ENCODE measurements at places on chromosomes 7 and 10.

DNA sequence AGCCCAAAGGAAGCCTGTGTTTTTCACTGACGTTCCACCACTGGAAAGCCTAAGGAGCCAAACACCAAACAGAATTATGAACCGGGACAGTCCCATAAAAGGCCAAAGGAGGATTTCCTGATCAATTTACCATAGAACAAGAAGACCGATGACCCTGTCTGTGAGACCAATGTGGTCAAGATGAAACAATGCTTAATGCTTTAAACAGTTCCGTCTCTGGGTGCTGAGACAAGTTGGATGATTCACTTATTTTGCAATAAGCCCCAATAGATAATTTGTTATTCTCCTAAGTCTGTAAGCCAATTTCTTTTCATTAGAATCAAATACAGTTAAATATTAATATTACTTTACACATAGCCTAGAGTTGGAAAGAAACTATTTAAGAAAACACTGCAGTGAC lies 134.9 kb downstream of the MICU1 start:
- DNase-seq, result no peak

DNA sequence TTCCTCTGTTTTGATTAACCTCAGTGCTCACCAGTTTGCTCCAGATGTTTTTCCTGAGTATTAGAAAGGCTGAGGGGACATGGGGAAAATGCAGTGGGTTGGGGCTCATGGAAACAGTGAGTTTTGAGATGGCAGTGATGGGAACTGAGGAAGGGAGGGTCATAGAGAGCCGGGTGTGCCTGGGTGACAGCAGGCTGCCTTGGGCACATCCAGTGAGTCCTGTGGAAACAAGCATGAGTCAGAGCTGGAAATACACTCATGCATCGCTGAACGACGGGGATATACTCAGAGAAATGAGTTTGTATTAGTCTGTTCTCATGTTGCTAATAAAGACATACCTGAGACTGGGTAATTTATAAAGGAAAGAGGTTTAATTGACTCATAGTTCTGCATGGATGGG lies 202.2 kb downstream of the TMEM178B start:
- no peak for DNase-seq

DNA sequence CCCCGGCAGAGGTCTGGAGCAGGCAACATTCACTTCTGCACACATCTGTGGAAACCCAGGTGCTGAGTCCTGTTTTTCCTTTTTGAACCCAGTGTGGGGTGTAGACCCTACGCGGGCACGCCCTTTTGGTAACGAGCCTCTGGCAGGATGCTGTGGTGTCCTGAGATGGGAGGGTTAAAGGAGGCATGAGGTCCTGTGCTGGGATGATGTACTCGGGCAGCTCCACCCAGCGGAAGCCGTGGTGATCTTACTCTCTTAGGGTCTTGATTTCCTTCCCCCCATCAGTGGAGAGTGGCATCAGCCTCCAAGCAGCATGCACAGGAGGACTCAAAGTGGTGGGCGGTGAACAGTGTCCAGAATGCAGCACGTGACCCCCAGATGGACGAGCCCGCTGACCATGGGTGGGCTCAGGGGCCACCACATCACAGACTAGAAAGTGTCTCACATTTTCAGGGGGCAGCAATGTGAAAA lies 148.6 kb downstream of the DNAJB6 start:
- no peak for DNase-seq

- no peak for DNase-seq
Measured at GRCh38 chr7:147096629-147097028, 980.0 kb downstream of the CNTNAP2 start.

GRCh38 chr10:120541984-120542383 lies 85.0 kb downstream of the PLPP4 start:
- no peak for DNase-seq

- no peak for DNase-seq
Measured at GRCh38 chr10:123567984-123568739, 98.0 kb upstream of the GPR26 start.

- no peak for DNase-seq
Measured at GRCh38 chr7:148084138-148084537, 506.4 kb upstream of the C7orf33 start.

DNA sequence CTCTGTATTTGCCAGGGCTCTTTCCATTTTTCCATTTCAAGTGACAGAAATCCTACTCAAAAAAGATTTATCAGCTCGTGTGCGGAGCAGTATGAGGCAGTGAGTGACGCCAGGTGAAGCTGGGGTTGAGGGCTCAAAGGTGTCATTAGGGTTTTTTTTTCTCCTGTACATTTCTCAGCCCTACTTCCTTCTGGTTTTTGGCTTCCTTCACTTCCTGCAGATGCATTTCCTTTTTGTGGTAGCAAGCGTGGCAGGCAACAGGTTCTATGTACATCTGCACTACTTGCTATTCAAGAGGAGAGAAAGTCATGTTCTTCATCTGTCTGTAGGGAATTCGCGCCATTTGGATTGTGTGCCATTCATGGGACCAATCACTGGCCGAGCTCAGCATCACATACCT lies 52.8 kb upstream of the AOAH start:
- no peak for DNase-seq

- DNase-seq, result no peak
Measured at GRCh38 chr10:93567277-93568104, 1.0 kb downstream of the FFAR4 start.

DNA sequence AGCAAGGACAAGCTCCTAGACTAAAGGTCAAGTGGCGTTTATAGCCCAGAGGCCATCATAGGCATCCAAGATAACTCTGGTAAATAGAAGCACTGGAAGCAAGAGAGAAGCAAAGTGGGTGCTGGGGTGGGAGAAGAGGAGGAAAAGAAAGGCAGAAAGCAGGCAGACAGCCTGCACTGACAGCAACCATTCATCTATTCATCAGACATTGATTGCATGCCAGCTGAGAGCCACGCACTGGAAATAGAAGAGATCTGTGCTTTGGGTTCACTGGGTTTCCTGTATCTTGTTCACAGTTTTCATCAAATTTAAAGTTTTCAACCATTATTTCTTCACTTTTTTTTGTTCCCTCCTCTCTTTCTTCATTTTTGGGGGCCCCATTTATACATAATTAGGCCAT lies 4.7 kb upstream of the SLIT1 start:
- no peak for DNase-seq

- no peak for DNase-seq
Measured at GRCh38 chr10:6579183-6579903, 733 bp downstream of the PRKCQ start.

GRCh38 chr10:72011468-72011867 lies 47.3 kb downstream of the CHST3 start:
- no peak for DNase-seq

DNA sequence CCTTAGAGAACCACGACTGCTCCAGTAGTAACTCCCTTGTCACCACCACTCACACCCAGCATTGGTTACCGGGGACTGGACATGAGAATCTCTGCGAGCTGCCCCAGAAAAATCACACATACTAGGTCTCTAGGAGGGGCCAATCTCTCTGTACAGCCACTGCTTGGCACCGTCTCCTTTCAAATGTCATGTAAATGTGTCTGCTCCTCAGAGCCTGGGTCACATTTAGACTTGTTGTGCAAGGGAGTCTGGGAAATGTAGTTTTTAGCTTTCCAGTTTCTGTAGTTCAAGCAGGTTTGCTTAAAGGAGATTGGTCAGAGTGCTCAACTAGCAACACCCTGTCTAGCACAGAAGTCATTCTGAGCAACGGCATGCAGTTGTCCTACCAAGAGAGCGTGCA lies 60.0 kb downstream of the CHN2 start:
- no peak for DNase-seq

- no peak for DNase-seq
Measured at GRCh38 chr7:117157241-117158209, 165.3 kb downstream of the WNT2 start.

GRCh38 chr10:86688398-86688921 lies 20.1 kb downstream of the LDB3 start:
- DNase-seq, result no peak

DNA sequence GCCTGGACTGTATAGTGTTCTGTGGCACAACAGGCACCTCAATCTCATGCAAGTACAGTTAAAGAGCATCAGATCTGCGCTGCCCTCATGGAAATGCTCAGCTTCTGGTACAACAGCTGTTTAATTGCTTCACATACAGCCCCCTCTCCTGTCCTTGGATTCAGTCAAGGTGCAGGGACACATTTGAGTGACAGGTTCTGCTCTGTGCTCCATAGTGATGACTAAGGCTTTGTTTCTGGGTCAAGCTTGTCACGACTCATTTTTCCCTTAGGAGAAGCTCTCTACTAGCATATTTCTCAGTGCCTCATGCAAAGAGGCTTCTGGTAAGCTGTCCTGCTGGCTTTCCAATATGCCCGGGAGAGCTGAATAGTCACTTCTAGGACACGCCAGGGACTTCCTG lies 26.8 kb upstream of the MYO3A start:
- DNase-seq, result no peak

- no peak for DNase-seq
Measured at GRCh38 chr10:113600569-113600968, 47.7 kb downstream of the HABP2 start.

GRCh38 chr10:63374991-63375390 lies 90.8 kb downstream of the JMJD1C start:
- no peak for DNase-seq

- DNase-seq, result no peak
Measured at GRCh38 chr10:12980713-12981306, 20.7 kb downstream of the CCDC3 start.

DNA sequence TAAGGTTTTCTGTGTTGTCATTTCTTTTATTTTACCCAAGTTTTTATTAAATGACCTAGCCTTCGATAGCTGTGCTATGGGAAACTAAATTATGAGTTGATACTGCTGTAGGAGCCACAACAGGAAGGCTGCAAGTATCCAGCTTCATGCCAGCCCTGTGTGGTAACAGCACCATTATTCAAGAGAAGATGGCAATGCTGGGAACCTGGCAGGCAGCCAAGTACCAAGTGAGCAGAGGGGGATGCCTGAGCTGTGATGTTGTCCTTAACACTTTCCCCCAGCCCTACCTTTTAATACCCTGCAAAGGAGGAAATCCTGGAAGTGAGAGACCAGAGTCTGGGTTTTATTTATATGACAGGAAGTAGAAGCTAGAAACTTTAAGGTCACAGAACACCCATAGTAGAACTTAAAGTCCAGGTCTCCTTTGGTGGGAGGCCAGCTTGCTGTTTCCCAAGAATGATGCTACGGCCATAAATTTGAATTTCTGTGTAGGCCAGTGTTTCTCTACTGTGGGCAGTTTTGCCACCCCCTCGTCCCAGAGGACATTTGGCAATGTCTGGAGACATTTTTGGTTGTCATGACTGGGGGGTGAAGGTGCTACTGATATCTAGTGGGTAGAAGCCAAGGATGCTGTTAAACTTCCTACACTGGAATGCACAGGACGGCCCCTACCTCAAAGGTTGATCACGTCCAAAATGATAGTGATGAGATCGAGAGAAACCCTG lies 9.2 kb upstream of the ATXN7L1 start:
- no peak for DNase-seq

DNA sequence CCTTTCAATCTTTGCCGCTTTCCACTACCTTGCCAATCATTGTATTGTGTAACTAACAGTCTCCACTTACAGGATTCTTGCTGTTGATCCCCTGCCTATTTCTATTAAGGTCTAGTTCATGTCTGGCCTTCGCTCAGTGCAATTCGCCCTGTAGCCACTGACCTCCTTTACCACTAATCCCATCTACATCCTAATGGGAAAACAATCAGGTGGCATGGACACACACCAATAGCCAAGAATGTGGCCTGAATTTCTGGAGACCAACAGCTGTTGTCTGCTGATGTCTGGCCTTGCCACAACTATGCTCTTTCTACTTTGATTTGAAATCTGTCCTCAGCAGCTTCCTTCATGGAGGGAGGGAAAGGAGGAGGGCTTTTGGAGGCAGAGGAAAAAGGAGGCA lies 546.2 kb downstream of the SORCS3 start:
- DNase-seq, result no peak

DNA sequence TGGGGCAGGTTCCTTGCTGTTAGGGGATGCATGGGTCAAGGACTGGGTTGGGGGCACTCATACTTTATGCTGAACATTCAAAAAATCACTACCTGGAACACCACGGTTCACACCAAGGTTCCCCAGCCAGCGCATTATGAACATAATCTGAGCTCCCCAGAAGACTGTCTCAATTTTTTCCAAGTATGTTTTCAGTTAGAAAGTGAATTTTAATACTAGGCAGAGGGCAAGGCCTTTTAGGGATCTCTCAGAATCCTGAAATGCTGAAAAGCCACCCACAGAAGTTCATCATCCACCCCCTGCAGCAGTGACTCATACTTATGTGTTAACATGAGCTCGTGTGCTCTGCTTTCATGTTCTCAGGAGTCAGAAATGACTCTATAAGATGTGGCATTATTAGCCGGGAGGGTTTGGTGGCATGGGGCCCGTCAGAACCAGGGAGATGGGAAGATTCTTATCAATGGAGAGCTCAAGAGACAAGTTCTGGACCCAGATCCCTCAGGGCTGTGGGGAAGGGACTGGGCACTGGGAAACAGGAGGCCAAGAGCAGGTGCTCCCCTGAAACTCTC lies 185.2 kb upstream of the ITGB1 start:
- no peak for DNase-seq

DNA sequence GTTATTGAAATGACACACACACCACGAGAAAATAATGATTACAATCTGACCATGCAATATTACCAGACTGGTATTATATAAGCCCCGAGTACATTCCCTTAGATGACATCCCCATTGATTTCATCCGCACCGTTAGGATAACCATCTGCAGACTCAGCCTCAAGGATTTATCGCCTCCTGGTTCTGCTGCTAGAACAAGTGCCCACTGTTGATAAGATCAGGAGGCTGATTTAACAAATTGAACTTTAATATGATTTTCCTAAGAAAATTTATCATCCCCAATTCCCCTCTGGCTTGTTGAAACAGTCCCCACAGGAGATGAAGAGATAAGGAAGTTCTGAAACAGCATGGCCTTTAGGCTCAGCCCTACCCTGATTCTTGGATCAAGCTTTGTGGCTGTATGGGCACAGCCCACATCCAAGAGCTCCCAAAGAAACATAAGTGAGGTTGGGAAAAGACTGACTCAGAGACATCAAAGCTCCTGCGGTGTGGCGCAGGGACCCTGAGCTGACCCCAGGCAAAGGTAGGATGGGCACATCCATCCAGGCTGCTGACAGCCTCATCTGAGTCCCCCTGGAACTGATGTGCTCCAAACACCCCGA lies 59.2 kb upstream of the CHCHD3 start:
- DNase-seq, result no peak

DNA sequence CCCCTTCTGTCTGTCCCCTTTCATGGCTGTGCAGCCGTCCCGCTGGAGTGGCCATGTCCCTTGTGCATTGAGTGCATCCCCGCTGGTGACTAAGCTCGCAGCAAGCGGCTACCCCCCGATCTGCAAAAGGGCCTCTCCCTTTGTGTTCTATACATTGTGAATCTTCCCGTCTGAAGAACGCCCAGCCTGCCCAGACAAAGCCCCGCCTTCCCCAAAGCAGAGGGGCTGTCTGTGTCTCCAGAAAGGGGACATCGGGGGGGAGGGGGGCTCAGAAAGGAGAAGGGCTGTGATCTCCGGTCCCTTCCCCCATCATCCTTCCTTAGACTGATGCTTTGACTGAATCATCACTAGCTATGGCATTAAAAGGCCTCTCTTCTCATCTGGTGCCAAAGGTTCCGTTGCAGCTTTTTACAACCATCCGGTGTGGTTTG lies 11.9 kb downstream of the NPTX2 start:
- DNase-seq, result no peak

Data from CMK (cell line).